Hematopoietic multipotent progenitor cell treated with erythropoietin and hydrocortisone succinate and interleukin-3 and kit ligand, for 15 days (in vitro differentiated cells): ENCODE measurements at places on chromosomes 1 and 21.

DNA sequence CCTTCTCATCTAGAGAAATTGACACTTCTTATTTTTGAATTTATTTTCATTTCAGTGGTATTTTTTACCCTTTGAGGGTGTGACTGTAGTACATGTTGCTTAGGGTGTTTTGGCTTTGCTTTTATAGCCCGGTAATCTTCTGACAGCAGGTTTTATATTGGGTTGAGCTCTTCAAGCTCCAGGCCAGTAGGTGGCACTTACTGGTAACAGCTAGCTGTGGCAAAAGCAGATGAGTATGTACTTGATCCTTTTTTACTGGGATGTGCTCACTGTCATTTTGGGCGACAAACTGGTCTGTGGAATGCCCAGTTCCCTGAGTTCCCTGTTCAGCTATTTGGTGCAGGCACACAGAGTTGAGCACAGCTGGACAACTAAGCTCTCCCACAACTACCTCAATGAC is 916.2 kb upstream of the B3GALT2 start:
- no peak for DNase-seq

- no peak for DNase-seq
Observed at GRCh38 chr1:82386365-82387011, 585.8 kb downstream of the ADGRL2 start.

DNA sequence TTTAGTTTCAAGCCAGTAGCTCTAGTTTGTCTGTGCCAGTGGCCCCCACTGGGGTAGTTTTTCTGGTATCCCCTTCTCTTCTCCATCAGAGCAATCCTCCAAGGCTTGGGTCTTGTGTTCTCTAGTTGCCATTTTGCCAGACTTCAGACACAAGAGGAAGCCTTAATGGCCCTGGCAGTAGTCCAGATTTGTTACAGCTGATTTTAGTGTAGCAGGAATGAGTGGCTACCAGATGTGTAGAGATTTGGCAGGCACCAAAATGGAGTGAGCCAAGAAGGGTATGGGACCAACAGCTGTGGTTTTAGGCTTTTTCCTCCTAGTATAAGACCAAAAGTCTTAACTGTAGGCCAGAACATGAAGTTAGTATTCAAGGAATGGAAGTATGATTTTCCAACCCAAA is 56.8 kb downstream of the ACP6 start:
- no peak for DNase-seq

DNA sequence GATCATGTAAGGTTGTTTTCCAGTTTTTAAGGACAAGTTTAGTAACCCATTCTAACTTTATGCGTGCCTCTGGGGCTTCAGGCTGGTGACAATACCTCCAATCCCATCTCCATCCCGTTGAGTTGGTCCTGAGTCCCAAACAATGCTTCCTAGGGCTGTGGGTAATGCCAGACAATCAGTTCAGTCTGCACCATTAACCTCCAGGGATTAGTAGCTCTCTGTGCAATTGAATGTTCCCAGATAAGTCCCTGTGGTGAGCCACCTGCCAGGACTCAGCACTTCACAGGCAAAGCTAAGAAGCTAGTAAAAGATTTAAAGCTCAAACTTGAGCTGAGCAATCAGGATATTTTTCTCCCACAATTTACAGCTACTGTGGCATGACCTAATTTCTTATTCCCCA is 462.2 kb upstream of the PTBP2 start:
- no peak for DNase-seq

DNA sequence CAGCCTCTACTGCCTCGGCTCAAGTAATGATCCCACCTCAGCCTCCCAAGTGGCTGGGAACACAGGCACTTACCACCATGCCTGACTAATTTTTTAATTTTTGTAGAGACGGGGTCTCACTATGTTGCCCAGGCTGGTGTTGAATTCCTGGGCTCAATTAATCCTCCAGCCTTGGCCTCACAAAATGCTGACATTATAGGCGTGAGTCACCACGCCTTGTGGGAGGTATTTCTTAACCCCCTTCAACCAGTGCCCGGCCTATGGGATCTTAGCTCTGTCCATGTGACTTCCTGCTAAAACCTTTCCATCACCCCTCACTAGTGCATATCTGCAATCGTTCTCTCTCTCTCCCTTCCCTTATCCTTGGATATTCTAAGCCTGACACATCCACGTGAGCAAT is 86.4 kb downstream of the FOXD2 start:
- no peak for DNase-seq

GRCh38 chr1:192884241-192884640 is 75.4 kb downstream of the RGS2 start:
- DNase-seq, result no peak

DNA sequence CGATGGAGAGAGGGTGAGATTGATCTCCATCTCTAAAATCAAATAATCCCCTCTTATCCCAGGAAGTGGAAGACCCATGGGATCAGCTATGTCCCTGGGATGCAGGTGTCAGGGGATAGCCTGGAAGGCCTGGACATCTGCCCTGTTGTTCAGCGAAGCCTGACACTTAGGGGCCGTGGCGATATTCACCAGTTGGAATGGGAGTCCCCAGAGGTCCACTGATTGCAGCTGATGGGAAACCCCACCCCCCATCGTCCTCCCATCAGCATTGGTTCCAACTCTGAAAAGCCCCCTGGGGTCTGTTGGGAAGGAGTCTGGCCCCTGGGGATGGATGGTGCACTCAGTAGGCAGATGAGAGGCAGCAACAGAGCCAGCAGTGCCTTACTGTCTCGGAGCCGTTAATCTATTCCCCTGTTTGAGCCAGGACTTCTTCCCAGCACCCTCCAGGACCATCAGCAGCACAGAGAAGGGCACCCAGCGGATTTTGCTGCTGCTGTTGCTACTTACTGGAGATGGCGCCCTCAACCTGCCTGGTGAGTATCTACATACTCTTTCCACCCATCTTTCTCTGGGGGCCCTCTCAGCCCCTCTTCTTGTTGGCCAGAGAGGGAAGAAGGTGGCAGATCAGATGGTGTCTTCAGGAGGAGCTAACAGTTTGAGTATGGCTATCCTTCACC is 13.4 kb downstream of the CATSPER4 start:
- no peak for DNase-seq

DNA sequence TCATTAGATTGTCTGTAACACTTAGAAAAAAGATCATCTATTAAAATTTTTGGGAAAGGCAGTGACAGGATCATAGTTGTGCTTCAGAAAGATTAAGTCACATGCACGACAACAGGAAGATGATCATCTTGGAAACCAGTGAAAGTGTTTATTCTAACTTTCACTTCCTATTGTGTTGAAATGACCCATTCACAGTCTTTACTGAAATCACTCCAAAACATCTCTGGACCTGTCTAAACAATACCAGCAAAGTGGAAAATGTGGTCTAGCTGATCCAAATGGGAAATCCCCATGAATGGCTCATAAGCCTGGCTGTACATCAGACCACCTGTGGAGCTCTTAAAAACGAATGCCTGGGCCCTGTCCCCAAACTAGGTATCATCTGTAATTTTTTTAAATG is 111.1 kb upstream of the ETV3 start:
- DNase-seq, result no peak

GRCh38 chr1:246735735-246736134 is 11.5 kb downstream of the SCCPDH start:
- DNase-seq, result no peak

GRCh38 chr1:21852282-21853130 is 40.4 kb downstream of the LDLRAD2 start:
- DNase-seq, result no peak

- peak; percentile 61 for DNase-seq
Observed at GRCh38 chr1:22428672-22429071, 23.0 kb upstream of the ZBTB40 start.

GRCh38 chr1:160219062-160219929 is 14.1 kb downstream of the PEA15 start:
- no peak for DNase-seq

DNA sequence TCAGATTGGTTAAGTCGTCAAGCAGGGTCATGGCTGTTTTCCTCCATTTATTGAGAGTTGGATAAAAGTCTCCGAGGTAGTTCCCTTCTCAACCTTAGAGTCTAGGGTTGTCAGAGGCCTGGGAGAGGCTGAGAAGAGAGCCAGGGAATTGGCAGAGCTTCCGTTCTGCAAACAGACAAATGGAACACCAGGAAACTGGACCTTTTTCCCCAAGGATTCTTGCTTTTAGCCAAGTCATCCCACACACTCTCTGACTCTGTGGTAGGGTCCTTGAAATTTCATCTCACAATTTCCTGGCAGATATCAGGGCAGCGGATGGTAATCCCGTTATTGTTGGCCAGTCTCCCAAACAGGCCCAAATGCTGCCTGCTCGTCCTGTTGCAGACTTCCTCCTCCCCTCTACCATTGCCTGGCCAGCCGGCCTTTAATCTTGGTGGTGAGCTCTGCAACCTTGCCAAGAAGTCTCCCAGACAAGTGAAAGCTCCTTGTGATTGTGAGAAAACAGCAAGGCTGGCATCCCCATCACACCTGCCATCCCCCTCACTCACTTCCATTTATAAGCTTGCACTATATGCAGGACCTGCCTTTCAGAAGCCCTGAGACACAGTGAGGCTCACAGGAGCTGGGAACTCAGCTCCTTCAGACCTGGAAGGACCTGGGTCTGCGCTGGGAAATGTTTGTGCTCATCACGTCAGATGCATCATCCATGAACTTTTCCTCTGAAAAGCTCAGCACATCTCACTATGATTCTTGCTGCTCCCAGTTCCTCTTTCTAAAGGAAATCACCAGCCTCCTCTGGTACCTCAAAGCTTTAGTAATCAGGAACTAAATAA is 13.7 kb upstream of the SRP9 start:
- DNase-seq, result no peak

DNA sequence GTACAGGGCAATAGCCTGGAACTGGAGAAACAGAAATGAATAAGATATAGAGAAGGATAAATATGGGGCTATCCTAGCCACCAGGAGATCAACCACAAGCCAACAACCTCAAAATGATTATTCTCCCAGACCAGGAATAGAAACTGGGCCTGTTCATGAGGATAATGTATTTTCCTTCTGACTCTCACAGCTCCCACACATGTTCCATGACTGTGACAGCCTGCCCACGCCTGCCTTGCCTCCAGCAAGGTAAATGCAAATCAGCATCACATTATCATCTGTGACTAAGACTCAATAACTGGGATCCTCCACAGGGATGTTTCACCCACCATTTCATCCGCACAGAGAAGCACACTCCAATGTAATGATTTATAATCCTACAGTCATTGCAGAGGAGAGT is 3.3 kb downstream of the ENSA start:
- DNase-seq, result no peak

DNA sequence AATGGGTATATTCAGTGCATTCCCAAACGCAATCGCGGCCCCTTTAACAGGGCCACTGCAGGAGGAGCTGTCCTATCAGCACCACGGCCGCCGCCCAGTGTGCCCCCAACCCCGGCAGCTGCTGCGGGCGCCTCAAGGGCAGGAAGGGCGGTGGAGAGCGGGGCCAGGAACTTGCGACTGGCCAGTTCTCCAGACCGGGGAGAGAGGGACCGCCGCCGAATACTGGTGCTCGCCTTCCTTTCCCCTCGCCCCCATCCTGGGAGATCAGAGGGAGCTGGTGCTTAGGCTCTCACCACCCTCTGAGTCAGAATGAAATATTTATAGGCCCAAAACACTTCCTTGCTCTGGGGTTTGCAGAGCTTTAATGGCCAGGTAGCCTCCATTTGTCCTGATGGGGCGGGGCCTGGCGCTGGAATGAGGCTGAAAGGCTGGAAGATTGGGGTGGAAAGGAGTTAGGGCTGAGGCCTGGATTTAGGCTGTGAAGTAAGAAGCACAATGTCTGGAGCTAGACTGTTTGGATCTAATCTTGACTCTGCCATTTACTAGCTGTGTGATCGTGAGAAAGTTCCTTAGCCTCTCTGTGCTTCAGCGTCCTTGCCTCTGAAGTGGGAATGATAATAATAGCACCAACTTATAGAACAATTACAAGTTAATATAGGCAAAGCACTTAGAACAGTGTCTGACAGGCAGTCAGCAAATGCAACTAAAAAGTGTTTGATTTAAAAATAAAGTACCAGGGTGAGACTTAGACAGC is 75.5 kb downstream of the NAV1 start:
- no peak for DNase-seq

DNA sequence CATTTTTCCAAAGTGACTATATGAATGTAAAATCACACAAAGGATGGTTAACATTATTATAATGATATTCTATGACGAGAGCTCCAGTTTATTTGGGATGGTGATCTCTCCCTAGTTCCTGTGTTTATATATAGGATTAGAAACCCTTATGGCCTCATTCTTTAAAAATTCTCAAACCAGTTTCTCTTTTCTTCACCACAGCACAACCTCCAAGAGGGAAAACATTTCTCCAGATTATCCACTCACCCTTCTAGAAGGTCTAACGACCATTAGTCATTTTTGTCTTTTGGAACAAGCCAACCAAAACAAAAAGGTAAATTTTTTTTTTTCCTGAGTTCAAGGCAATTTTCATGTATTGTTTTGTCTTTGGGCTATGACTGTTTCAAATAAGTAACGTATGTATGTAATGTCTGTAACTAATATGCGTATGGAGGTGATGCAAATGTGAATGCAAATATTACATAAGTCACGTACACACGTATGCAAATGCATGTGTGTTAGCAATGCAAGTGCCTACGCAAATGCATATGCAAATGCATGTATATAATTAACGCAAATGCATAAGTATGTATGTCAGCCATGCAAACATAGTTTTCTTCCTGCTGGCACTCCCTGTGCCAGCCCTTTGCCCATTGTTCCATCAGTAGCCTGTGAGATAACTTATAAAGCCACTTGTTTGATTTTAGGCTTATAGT is 72.5 kb upstream of the MORC3 start:
- DNase-seq, result no peak

DNA sequence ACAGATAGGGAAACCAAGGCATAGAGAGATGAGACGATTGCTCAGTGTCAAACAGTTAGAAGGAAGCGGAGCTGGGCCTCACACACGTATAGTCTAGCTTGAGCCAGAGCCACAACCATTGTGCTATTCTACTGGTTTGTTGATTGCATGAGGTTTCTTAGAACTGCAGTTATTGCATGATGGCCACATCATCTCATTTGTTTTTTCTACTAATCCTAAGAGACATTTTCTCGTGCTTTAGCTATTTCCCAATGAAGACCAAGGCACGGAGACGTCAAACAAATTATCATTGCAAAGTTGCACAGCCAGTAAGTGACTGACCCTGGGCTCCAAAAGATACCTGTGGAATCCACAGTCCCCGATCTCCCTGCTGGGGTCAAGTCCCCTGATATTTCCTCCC is 25.1 kb upstream of the ZNF362 start:
- DNase-seq, result no peak
